ENCODE measurements at places on chromosomes 1 and 21.
A peak's percentile ranks its signal among the peaks of the same experiment; 100 is the strongest.

DNA sequence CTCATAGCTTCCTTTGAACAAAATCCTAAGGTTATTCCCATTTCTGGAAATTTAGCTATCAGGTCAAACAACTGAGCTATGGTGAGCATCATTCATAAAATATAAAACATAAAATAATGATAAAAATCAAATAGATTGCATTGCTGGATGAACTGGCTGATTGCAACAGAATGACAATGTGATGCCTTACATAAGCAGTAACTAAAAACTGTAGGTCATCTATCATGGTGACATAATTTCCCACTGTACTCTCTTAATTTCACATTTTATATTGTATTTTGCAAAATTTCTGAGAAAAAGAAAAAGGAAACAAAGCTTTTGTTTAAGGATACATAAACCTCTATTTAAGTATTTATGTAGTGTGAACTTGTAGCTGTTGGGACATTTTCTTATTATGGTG, 4.6 kb downstream of the PTGER3 start:
- DNase-seq = no peak

GRCh38 chr1:25062621-25063255, 132.7 kb upstream of the RUNX3 start:
- no peak for DNase-seq

DNA sequence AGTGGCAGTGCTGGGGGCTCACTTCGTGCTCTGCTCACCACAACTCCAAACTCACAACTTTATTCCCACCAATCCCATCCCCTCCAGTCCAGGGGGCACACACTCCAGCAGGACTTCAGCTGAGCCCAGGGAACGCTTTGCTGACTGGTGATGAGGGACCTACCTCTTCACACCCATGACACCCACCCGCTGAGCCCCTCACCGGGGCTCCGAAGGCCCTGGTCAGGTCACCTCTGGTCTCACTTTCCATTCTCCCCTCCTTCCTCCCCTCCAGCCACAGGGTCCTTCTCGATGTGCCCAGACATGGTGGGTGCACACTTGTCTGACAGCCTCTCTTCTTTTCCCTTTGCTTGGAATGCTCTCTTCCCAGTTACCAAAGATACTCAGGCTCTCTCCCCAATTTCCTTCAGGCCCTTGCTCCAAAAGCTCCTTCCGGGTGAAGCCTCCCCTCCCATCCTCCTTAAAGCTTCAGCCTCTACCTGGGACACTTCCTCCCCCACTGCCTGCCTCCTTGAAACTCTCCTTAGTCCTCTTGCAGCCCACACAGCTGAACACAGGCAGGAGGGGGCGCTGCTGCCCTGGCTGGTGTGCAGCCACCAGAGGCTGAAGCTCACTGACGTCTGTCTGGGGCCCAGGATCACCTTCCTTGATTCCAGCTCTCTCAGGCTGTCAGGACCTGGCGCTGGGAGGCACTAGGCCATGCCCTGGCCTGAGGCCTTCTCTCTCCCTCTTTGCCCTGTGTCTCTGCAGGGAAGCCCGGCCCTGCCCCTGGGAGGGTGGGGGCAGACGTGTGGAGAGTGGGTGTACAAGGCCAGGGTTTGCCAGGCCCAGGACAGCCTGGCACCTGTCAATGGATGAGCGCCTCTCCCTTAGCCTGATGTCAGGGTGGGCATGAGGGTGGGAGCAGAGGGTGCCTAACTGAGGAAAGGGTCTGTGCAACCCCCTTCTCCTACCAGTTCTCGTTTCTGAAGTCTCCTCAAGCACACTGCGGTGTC, 1.6 kb downstream of the KCNE1 start:
- DNase-seq = peak; percentile 76

GRCh38 chr1:217067642-217068041, 344.4 kb upstream of the ESRRG start:
- DNase-seq = no peak

DNA sequence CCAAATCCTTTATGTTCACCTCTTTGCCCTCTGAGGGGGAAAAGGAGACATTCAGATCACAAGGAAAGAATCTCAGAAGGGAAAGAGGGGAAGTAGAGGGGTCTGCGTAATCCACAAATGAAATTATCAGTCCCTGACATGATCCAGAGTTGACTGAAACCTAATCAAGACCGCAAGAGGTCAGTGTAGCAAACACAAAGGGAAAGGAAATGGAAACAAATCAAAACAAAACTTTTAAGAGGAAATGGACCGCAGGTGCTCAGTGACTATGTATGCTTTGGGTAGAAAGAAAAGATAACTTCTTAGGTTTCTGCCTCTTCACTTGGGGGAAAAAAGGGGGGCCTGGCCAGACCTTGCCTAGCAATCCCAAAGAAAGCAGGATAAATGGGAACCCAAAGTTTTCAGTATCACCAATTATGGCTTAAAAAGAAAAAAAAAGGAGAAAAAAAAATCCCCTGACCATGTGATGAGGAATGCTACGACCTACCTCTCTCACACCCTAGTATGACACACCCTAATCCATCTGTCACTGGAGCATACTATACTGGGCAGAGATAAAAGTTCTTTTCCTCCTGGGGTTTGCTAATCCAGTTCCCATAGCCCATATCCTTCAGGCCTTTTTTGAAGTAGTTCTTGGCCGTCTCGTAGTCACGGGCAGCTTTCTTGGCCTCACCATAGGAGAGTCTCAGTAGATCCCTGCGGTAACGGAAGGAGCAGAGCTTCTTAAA, 16.9 kb downstream of the CHRNB2 start:
- DNase-seq = no peak

DNA sequence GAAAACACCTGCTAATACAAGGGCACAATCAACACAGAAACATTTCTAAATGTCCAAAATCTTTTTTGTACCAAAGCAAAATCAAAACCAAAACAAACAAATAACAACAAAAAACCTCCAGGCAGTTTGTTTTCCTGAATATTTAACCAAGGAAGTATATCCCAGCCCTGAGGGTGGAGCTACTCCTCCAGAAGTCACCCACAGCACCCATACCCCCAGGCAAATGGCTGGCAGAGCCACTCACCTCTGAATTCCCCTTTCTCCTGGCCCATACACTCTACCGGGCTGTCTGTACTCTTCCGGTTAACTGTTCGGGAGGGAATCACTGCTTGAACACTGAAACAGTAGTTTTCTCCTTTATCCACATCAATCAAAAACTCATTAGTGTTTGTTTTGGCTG, 9.5 kb downstream of the F3 start:
- no peak for DNase-seq

- DNase-seq = no peak
Observed at GRCh38 chr1:182671750-182672486, 12.5 kb downstream of the RGS8 start.

- DNase-seq = no peak
Observed at GRCh38 chr1:93658188-93658587, 23.4 kb downstream of the BCAR3 start.

DNA sequence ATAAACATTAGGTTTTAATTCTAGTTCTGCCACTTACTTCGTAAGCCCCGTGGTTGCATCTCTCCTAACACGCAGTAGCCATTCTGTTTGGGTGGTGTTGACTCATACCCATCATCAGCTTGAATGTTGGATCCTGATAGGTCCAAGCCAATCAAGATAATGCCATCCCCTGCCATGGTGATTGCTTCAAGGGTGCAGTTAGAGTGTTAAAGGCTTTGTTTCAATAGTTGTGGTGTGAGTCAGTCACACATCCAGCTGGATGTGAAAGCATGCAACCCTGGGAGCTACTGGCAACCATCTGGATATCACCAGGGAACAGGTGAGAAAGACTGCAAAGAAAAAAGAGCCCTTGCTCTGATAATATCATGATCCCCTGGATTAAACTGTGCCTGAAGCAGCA, 69.1 kb downstream of the OMA1 start:
- DNase-seq = no peak

GRCh38 chr1:44557778-44558177, 116.5 kb downstream of the TMEM53 start:
- no peak for DNase-seq

DNA sequence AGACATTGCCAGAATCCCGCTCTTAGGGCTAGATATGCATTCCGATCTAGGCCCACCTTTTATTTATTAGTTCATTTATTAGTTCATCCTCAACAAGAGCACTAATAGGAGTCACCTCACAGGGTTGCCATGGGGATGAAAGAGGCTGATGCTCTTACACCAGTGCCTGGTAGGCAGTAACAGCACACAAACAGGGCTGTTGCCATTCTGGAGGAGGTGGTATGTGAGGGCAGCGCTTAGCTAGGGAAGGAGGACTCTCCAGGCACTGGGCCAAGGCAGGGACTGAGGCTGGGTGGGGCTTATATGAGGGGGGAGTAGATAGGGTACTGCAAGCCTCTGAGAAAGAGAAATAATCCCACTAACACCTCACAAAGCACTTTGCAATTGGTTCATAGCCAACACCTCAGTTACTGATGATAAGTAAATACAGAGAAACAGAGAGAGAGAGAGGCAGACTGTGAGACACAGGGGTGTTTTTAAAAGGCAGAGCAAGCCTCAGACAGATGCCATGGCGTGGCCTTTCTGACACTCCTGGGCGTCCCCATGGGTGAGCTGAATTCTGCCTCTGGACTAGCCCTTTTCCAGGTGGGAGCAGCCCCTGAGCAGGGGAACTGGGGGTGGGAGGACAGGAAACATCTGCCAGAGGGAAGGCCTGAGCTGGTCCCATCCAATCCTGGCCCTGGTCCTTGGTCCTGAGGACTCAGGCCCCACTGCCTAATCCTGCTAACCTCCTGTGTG, 5.9 kb downstream of the FCGR2A start:
- DNase-seq = no peak

- no peak for DNase-seq
Observed at GRCh38 chr1:228875741-228876140, 140.5 kb downstream of the RHOU start.

- DNase-seq = no peak
Observed at GRCh38 chr1:20686883-20687725, 25.9 kb upstream of the DDOST start.

DNA sequence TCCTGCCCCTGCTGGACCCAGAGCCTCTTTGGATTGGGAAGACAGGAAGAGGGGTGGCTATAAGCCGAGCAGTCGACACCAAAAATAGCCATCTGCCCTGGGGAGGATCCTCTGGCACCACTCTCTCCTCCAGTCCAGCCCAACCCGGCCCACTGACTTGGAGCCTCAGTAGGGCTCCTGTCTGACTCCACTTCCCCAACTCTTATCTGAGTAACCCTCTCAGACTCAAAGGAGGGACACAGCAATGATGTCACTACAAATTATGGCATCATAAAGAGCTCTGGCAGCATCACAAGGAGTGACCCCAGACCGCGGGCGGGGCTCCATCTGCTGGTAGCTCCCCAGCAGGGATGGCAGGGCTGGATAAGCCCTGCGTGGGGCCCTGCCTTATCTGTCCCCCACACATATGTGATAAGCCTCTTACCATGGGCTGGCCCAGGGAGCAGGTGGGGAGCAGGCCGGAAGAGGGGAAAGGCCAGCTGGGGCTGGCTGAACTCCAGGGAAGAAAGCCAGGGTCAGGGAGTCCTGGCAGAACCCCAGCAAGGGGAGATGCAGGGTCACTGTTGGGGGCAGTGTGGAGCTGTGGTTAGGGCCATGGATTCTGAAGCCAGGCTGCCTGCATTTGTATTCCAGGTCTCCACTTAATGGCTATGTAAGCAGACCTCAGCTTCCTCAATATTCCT, 4.6 kb upstream of the SLC6A9 start:
- no peak for DNase-seq

GRCh38 chr1:15810073-15810472, 2.6 kb upstream of the UQCRHL start:
- no peak for DNase-seq

- DNase-seq = no peak
Observed at GRCh38 chr1:176450526-176450925, 12.4 kb upstream of the PAPPA2 start.

DNA sequence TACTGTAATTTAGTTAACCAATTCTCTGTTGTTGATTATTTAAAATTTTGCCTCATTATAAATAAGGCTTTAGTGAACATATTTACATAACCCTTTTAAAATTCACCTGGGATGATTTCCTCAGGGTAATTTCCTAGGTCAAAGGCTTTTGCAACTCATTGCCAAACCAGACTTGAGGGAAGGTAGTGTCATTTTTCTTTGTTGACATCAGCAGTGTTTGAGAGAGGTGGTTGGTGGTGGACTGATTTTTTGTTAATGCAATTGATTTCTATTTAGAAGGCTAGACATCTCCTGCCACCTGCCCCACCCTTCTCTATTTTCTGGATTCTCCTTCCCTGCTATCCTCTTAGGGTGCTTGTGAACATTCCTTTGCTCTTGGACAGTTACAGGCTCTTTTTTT, 116.8 kb downstream of the HHAT start:
- no peak for DNase-seq

All from GM13977 (cell line).